ENCODE measurements at places on chromosomes 4 and X.

GRCh38 chr4:109979920-109980717 is 67.4 kb downstream of the EGF start:
- DNase-seq, result no peak

GRCh38 chr4:147247579-147247978 is 233.3 kb upstream of the EDNRA start:
- DNase-seq, result no peak

- DNase-seq, result no peak
Observed at GRCh38 chr4:76549765-76550164, 114.7 kb downstream of the SHROOM3 start.

GRCh38 chrX:39910651-39911050 is 187.1 kb downstream of the BCOR start:
- no peak for DNase-seq

DNA sequence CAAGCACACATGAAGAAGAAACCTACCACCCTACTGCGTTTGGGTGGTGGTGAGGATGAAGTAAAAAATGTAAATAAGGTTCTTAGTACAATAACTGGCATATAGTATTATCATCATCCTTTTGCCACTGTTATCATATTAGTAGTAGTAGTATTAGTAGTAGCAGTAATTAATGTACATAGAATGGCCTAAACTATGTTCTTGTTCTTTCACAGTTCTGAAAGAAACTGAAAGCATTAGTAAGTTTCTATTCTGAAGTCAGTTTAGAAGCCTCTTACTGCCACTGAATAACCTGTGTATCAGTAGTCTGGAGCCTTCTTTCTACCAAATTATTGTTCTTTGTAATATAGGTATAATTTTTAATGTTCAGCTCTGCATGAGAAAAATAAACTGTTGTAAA is 21.0 kb downstream of the COL4A6 start:
- no peak for DNase-seq

GRCh38 chrX:150730719-150731118 is 37.5 kb downstream of the MTMR1 start:
- DNase-seq, result no peak

DNA sequence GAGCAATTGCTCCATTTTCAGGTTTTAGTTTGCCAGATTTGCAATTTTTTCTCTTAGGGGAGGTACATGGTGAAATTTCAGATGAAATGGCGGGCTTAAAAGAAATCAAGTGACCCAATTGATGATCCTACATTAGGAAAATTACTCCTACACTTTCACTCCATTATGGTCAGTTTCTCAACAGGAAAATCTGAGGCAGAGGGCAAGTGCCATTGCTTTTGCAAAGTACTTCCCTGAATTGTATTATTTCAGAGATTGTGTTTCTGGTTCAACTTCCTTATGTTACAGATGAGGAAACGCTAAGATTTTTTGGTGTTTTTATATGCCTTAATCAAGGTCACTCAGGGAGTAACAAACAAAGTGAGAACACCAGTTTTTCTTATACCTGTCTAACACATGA is 302.2 kb downstream of the ARAP2 start:
- no peak for DNase-seq

DNA sequence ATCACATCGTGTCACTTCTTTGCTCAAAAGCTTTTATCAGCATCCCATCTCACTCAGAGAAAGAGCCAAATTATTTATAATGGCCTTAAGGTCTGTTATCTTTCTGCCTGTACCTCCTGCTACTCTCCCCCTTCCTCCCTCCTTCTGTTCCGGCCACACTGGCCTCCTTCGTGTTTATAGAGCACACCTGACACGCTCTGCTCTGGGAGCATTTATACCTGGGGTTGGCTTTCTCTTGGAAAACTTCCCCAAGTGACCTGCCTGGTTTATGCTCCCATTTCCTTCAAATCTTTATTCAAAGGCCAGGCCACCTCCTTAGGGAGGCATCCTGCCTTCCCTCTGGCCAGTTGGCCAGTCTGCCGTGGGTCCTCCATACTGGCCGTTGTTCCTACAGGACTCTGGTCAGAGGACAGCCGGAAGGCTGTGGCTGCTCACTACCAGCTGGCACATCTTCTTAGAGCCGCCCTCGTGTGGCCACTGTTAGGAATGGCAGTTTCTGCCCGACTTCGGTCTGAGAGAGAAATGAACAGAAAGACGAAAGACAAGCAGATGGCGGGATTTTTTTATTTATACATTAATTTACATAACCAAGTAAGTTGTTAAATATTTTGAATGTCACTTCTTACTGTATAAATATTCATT is 80.2 kb upstream of the CBLL2 start:
- DNase-seq, result no peak

DNA sequence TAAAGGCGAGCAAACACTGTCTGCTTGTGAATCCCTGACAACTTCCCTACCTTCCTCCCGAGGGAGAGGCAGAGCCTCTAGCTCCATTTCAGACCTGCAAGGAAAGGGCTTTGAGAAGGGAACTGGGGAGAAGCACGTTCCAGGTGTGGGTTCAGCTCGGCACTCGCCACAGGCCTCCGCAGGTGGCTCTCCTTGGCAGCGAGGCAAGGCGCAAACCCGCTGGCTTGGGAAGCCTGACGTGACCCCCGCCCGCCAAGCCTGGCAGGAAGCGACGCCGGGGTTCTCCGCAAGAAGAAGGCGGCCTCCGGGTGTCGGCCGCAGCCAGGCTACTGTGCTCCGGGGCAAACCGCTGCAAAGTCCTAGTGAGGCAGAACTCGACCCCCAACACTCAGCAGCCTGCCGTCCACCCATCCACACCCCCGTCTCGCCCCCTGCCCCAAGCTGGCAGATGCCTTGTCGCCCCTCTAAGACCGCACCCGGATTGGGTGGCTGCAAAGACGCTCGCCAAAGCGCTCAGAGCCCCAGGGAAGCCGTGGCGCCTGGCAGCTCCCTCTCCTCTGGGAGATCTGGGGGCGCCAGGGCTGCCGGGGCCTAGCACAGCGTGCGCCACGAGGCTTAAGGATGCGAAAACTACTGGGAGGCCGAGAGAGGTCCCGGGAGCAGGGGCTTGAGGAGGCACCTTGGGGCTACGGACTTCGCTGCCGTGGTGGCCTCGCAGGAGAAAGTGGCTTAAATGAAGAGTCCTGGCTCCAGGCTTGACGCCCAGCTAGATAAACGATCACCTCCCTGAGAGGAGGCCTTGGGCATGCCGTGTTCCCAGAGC is 21.8 kb downstream of the NKX3-2 start:
- no peak for DNase-seq

- no peak for DNase-seq
Observed at GRCh38 chrX:114584983-114585842, 1.3 kb downstream of the HTR2C start.

- no peak for DNase-seq
Observed at GRCh38 chr4:160685729-160686128, 1478.1 kb downstream of the FSTL5 start.

GRCh38 chrX:313546-313945 is 5.0 kb downstream of the GTPBP6 start:
- DNase-seq, result no peak

- no peak for DNase-seq
Observed at GRCh38 chr4:104901438-104901837, 245.2 kb upstream of the TET2 start.

DNA sequence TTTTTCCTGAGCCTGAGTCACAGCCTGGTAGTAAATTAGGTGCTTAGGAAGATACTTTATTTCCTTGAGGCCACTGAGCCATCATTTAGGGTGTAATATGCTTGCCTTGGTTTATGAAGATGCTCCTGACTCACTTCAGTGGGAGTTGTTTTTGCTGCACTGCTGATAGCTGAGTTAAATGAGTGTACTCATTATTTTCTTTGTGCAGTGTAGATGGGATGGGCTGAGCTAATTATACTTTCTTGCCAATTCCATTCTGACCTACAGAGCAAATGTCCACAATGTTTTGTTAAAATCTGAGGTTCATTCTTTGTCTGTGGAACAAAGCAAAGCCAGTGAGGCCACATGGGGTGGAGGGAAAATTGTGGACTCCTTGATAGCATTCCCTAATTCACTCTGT is 60.0 kb downstream of the FGF13 start:
- DNase-seq, result no peak

DNA sequence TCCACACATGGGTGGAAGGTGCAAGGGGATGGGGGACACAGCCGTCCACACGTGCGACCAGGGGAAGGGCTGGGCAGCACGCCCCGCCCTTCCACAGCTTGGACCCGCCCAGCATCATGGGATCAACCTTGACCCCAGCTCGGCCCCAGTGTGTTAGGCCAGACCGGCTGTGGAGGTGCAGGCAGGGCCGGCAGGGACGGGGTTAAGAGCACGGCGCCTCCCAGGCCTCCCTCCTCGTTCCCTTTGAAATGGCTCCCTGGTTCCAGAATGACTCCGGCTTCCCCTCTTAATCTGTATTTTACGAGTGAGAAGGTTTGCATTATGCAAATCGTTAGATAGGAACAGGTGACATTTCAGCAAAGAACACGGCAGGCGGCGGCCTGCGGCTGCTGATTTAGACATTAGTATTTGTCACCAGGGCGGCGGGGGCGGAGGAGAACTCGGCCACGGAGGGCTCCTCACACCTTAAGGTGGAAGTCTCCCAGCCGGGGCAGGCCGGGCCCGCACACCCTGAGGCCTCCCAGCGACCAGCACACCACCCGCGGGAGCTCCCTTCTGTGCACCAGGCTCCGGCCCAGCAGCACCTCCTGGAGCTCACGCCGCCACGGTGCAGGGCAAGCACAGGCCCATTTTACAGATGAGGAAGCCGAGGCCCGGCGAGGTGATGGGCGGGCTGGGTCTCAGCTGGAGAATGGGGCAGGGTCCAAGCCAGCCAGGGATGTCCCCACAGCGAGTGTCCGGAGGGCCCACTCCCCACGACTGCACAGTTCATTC is 116.1 kb downstream of the FAM53A start:
- DNase-seq, result no peak

- DNase-seq, result no peak
Observed at GRCh38 chr4:111776561-111776960, 368.7 kb upstream of the FAM241A start.

GRCh38 chr4:186248643-186249042 is 17.3 kb upstream of the F11 start:
- no peak for DNase-seq

- no peak for DNase-seq
Observed at GRCh38 chrX:34147345-34147744, 15.2 kb upstream of the FAM47A start.

- no peak for DNase-seq
Observed at GRCh38 chr4:26235500-26235899, 85.3 kb upstream of the RBPJ start.

DNA sequence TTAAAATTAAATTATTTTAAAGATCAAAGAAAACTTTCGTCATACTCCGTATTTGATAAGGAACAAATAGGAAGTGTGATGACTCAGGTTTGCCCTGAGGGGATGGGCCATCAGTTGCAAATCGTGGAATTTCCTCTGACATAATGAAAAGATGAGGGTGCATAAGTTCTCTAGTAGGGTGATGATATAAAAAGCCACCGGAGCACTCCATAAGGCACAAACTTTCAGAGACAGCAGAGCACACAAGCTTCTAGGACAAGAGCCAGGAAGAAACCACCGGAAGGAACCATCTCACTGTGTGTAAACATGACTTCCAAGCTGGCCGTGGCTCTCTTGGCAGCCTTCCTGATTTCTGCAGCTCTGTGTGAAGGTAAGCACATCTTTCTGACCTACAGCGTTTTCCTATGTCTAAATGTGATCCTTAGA is at the start of gene CXCL8:
CXCL8 (plus strand) TSS at position 217 of the 426 bp plus-strand sequence; CDS start at position 307, 90 bp downstream.
- peak; percentile 14 for DNase-seq

DNA sequence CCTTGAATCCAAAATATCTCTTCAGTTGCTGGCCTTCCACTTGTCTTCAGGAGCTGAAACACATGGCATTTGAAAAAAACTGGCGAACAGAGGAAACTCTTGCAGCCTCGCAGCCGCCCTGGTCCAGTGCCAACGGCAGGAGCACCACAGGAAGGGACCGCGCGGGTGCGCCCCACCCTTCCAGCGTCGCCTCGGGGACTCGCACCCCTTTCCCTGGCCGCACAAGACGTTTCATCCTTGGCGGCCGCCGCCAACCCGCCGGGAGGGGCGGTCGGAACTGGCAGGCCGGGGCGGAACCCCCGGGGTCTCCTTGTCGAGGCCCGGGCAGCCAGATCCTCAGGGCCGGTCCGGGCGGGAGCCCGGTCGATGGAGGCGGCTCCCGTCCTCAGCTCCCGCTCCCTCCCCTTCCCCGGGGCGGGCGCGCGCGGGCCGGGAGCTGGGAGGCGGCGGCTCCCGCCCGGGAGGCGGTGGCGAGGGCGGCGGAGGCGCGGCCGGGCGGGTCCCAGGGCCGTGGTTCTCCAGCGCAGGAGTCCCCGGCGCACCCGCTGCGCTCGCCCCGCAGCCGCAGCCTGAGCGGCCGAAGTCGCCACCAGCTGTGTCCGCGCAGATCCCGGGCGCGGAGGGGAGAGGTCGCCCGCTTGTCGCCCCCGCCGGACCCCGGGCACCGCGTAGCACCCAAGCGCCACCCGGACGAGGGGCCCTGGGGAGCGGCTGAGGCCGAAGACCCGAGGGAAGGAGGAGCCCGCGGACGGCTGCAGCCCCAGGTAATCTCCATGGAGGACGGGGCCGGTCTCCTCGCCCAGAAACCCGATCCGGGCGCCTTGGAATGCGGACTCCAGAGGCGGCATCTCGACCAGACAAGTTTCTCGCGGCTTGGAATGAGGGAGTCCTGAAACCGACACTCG is 886 bp upstream of the NDST3 start:
- no peak for DNase-seq

DNA sequence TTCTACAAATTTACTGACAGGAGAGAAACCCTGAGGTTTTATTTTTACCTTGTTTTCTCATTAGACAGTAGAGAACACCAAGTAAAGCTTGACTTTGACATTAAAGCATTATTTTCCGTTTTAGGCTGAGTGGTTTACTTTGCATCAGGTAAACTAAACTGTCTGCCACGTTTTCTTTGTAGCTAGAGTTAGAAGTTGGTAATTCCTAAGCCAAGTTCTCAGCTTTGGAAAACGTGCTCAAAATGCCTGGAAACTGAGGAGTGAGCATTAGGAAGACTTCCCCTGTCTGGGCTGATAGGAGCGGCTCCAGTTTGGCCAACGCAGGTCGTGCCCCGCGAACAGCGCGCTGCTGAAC is 819 bp downstream of the PDLIM3 start:
- no peak for DNase-seq

Measured in SIG-M5 (cell line).